ENCODE measurements at places on chromosomes 2 and 18.

- no peak for DNase-seq
Measured at GRCh38 chr2:129803032-129803431, 176.4 kb upstream of the RAB6C start.

DNA sequence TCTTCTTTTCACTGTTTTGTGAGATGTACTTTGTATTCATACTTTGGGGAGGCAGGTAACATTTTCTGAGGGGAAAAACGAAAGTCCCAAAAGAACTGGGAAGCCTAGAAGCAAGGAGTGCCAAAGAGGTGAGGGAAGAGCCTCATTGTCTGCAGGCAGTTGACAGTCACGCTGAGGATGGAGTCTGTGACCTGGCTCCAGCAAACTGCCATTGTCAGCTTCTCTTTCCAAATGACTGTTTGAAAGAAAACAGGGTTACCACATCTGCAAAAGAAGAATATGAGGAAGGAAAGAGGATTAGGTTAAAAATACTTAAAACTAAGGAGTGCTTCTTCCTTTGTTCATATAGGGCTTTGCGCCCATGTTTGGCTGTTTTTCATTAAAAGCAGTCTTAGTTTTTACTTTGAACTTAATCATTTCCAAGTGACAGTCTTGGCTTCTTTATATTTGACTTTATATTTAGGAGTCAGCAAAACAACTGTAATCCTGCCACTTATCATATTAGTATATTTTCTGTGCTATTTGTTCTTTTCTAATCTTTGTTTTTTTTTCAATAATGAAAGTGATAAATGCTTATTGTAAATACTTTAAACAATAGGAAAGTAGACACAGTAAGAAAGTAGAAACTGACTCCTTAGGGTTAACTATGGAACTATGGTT lies 35.0 kb downstream of the CERS6 start:
- peak; percentile 30 for DNase-seq

DNA sequence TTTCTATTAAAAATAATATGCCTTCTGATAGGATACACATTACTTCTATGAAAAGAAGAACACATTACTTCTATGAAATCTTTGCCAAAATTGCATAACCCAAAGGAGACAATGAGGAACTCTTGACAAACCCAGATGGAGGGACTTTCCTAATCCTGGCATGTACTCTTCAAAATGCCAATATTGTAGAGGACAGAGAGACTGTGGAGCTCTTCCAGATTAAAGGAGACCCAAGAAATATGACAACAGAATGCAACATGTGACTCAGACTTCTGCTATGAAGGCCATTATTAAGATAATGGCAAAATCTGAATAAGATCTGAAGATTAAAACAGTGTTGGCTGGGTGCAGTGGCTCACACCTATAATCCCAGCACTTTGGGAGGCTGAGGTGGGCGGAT lies 22.2 kb downstream of the SOWAHC start:
- peak; percentile 76 for DNase-seq

- no peak for DNase-seq
Measured at GRCh38 chr2:230691005-230691647, 21.5 kb upstream of the CAB39 start.

- peak; percentile 43 for DNase-seq
Measured at GRCh38 chr18:76518123-76518859, 23.2 kb upstream of the ZNF516 start.

DNA sequence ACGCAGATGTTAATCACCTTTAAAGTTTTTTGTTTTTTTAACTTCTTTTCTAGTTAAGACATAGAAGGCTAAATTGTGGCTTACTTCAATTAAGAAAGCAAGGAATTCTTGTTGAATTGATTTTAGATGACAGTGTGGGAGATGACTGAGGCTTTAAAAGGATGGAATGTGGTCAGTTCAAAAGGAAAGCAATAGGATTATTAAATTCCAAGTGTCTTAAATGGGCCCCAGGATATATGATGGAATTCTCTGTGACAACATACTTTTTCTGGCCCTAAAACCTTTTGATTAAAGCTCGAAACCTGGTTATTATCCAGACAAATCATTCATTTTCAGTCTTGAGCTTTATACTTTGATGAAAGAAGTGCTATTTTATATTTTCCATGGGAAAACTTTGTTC lies 179.0 kb upstream of the TMEFF2 start:
- DNase-seq, result no peak

DNA sequence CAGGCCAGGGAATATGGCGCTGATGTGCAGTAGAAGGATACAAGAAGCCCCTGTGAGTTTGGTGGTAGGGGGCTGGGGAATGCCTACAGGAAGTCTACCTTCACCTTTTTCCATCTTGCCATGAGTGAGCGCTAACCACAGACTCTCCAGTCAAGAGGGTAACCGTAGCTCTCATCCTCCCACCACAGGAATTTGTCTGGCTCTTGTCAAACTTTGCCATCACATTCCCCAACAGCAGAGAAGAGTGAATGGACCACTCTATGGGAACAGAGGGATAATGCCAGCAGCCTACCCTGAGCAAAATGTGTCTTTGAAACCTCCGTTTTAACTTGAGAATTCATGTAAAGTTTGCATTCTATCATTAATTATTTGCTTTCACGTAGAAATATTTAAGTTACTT lies 168.3 kb downstream of the NRP2 start:
- no peak for DNase-seq

DNA sequence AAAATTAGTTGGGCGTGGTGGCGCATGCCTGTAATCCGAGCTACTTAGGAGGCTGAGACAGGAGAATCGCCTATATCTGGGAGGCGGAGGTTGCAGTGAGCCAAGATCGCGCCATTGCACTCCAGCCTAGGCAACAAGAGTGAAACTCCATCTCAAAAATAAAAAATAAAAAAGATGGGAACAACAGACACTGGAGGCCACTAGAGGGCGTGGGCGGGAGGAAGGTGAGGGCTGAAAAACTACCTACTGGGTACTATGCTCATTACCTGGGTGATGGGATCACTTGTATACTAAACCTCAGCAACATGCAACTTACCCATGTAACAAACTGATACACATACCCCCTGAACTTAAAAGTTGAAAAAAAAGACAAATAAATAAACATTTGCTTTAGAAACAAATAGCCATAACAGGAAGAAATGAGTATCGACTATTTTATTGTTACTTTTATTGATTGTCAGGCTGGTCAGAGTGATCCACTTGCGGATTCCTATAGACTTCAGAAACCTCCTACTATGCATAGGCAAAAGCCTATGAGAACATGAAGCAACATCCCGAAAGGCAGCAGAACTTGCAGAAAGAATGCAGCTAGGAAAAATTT lies 61.0 kb downstream of the TMEM163 start:
- DNase-seq, result no peak

- no peak for DNase-seq
Measured at GRCh38 chr18:75205514-75206132, 3.3 kb downstream of the PTGR3 start.

- no peak for DNase-seq
Measured at GRCh38 chr2:201891676-201892075, 85.3 kb downstream of the CDK15 start.

- no peak for DNase-seq
Measured at GRCh38 chr2:235059161-235059560, 107.3 kb downstream of the SH3BP4 start.

DNA sequence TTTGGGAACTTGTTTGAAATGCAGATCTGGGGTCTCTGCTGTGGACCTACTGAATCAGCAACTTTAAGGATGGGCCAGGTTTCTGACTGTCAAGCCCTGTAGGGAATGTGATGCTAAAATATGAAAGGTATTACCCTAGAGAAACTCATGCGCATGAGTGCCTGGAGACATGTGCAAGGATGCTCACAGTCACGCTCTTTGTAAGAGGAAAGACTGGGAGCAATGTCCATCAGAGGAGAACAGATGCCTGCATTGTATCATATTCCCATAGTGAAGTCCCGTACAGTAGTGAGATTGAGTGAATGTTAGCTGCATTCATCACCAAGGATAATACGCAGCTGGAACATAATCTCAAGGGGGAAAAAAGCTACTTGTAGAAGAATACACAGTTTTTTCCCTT lies 14.1 kb downstream of the ZNF407 start:
- DNase-seq, result no peak

DNA sequence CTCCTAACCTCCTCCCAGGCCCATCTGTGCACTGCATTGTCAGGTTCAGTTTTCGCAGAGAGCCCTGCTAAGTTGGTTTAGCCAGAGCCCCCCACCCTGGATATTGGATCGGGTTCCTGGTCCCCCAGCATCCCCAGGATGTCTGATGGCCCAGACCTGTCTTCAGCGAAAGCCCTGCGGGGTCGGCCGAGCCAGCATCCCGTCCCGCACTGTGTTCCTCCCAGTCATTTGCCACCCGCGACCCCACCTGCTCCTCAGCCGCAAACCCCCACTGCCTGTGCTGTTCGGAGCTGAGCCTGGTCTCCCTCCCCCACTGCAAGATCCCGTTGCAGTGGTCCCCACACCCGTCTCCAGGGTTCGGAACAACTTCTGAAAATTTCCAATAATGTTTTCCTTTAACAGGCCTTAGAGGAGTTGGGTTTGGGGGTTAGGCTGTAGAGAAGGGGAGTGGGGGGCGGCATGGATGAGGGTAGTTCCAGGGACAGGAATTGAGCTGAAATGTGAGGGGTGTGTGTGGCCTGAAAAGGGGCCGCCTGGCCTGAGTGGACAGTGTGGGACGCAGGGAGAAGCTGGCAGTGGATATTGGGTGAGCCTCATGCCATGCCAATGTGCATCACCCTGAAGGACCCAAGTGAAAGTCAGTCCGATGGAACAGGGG lies 1.6 kb upstream of the COPS9 start:
- DNase-seq, result no peak

DNA sequence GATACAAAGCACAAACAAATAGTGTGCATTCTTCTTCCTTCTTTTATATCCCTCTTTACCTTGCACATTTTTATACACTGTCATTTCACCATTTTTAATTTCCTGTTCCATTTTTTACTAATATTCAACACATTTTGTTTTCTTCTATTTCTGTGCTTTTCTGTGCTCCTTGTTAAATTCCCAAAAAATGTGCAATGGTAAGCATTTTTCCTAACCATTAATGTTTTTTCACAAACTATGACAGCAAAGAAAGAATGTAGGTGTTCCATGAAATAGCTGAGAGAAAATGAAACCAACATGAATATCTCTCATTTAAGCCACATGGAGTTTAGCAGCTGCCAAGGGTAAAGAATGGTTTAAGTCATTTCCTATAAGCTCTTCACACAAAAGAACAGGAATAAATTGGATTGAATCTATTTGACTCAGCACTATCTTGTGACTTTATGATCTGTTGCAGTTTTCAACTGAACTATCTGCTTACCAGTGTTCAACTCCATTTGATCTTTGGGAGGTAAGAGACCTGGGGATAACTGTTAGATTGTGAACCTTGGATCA lies 145.7 kb upstream of the CDH19 start:
- DNase-seq, result no peak

DNA sequence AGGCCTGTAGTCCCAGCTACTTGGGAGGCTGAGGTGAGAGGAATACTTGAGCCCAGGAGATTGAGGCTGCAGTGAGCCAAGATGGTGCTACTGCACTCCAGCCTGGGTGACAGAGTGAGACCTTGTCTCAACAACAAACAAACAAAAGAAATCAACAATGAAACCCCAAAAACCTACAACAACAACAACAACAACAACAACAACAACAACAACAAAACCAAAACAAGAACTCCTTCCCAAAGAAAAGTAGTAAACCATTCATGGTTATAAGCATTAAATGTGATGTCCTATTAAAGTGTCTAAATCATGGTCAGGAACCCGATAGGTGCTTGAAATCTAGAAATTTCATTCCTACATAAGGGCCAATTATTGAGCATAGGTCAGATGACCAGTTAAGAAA lies 13.5 kb upstream of the IL1R1 start:
- DNase-seq, result no peak

DNA sequence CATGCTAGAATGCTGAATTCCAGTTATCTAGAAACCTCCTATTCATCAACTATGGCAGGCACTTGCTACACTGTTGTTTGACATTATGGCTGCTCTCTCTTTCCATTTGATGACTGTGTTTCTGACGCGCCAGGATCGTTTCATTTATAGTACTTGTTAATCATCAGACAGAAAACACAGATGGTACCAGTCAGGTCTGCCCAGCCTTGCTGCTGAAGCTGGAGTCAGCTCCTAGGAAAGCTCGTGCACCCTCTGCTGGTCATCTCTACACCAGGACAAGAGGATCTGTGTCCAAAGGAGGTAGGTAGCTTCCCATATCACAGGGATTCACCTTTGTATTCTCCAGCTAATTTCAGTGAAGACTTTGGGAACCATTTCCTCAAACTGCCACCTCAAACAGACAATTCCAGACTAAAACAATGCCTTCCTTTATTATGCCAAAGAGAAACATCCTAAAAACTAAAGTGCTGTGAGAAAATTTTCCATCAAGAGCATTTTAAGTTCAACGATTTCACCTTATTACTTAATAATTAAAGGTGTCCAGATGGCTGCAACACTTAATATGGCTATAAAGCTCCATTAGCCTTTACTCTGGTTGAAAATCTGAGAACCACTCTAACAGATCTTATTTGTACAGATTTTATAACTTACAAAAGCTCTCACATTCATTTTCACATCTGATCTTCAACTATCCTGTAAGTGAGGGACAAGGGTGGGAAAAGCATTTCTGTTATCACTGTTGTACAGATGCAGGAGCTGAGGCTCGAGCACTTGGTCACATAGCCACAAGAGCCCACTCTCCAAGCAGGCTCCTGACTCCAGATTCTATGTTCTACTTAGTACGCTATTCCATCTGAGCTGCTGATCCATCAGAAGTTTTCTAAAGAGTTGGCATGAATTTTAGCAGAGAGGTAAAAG lies 17.5 kb downstream of the METTL8 start:
- DNase-seq, result peak; percentile 98

DNA sequence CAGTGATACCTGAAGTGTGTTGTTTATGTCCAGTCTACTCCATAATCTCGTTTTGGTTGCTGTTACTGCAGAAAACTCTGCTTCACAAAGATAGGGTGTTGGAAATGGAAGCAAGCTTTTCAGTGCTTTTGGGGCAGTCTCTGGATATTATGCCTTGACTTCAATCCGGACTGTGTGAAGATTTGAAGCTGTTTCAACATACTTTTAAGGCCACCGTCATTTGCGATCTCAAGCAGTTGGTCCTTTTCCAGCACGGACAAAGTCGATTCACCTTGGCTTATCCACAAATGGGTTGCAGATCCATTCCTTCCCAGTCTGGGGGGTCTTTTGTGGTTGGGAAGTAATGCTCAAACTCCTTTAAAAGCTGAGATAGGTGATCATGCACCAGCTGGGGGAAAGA lies 20.4 kb downstream of the RBKS start:
- no peak for DNase-seq
